ENCODE measurements at places on chromosomes 6 and 20.
A peak's percentile ranks its signal among the peaks of the same experiment; 100 is the strongest.

- DNase-seq, result no peak
These were observed 60.5 kb downstream of the MTHFD1L start for GRCh38 chr6:150925976-150926375.

- no peak for DNase-seq
These were observed 18.3 kb downstream of the HIVEP2 start for GRCh38 chr6:142926494-142927270.

DNA sequence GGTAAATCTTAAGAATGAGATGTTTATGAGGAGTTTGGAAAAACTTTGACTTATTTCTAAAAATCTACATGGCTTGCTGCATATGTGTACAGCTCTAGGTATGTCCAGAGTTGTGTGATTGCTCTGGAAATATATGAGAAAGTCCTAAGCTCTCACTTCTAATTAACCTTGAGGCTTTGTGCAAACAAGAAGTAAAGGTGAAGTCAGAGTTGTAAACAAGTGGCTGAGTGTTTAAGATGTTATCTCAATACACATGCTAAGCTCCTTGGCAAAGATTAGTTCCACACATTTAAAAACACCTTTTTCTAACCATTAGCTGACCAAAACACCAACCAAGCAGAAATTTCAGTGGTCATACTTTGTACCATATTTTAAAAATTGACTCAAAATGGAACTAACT is 684.2 kb downstream of the HTR1B start:
- no peak for DNase-seq

- DNase-seq, result no peak
These were observed 13.5 kb downstream of the EYA4 start for GRCh38 chr6:133254552-133255228.

- no peak for DNase-seq
These were observed 3.1 kb upstream of the CCM2L start for GRCh38 chr20:32006841-32007786.

DNA sequence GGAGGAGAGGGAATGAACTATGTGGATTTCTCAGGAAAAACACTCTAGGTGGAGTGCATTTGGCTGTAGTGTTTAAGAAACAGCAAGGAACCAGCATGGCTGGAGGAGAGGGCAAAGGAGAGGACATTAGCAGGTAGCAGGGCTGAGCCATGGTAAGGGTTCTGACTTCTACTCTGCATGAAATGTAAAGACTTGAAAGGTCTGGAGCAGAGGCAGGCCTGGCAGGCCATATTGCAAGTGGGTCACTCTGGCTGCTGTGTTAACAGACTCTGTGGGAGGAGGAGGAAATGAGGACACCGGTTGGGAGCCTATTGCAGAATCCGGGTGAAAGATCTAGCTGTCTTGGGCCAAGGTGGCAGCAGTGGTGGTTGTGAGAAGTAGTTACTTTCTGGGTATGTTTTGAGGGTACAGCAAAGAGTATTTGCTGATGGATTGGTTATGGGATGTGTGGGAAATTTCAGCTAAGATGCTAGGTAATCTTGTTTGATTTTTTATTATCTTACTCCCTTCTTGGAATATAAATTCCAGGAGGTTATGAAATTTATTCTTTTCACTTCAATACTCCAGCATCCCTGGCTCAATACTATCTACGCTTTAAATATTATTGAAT is 115.9 kb upstream of the BCLAF1 start:
- DNase-seq, result no peak

GRCh38 chr20:24393903-24394302 is 75.5 kb upstream of the SYNDIG1 start:
- no peak for DNase-seq

- no peak for DNase-seq
These were observed 117.5 kb downstream of the PLCB4 start for GRCh38 chr20:9186396-9186795.

DNA sequence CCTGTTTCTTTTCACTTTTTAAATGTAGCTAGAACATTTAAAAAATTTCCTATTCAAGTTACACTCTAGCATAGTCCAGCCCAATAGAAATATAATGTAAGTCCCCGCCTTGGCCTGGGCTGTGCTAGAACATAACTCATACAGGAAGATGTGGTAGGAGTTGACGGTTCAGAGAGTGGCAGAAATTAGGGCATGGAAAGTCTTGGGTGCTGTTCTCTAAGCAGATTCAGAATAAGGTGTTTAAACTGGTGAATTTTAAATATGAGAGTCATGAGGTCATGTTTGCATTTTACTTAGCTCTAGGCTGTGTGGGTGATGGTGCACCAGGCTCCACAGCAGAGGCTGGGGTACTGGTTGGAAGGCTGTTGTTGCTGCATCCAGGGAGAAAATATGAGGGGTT is 256.5 kb downstream of the FARS2 start:
- peak; percentile 19 for DNase-seq

DNA sequence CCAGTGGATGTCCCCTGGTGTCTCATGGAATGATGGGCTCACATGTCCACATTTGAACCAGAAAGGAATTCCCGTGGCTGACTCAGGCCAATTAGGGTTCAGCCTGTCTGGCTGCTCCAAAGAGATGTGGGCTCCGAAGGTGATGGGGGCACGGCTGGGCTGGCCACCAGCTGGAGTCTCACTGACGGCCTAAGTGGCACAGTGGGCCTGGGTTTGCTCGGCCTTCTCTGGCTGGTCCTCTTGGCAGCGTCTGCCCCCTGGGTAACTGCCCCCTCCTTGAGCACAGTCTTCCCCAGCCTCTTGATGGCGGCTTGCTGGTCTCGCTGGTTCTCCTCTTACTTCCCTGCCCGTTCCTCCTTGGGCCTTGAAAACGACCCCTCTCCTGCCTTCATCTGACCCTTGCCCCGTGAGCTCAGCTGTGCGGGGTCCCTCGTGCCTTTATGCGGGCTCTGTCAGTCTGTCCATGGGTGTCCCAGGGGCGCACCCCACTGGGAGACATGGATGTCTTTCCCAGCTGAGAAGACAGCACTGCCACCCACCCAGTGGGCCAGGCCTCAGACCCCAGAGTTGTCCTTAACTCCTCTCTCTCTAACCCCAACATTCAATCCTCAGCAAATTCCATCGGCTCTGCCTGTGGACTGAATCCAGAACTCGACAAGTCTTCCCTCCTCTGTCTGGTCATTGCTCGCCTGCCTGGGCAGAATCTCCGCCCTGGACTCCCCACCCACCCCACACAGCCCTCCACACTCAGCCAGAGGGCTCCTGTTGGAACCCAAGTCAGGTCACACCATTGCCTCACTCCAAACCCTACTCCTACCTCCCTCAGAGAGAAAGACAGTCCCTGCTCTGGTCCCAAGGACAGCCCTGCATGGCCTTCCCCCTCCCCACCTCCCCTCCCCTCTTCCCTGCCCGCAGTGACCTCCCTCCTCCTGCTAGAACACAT is 78.7 kb downstream of the CEBPB start:
- DNase-seq, result no peak

DNA sequence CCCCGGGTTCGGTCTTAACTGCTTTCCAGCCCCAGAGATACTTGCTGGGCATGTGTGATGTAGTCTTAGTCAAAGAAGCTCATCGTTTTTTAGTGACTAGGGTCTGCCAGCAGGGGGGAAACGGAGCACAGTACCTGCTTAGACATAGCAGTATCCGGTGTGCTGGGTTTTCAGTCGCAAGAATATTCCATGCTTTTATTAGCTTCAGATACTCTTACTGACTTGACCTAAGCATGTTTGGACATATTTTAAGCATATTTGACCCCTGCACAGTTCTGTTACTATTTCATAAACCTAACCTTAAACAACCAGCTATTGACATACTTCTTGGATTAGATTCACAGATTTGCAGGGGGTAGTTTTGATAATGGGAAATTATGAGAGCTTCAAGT is 3.0 kb downstream of the E2F3 start:
- DNase-seq, result no peak

DNA sequence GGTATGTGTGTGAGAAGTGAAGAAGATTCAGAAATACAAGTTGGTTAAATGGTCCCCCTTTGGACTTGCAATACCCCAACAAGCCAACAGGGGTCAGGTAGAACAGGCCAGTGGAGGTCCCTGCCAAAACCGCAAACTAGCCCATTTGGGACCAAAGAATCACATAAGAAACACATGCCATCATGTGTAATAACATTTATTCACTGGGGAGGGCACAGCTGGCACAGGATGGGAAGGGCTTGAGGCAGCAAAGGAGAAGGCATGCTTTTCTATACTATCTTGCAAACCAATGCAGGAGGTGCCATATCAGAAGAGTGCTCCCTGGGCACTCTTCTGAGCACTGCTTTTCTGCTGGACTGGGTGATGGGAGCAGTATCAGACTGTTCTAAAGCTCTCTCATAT is 116.1 kb upstream of the TRAF3IP2 start:
- DNase-seq, result no peak

- no peak for DNase-seq
These were observed 30.6 kb downstream of the HIVEP2 start for GRCh38 chr6:142914369-142914768.

GRCh38 chr20:40481337-40481736 is 207.7 kb downstream of the MAFB start:
- DNase-seq, result no peak

DNA sequence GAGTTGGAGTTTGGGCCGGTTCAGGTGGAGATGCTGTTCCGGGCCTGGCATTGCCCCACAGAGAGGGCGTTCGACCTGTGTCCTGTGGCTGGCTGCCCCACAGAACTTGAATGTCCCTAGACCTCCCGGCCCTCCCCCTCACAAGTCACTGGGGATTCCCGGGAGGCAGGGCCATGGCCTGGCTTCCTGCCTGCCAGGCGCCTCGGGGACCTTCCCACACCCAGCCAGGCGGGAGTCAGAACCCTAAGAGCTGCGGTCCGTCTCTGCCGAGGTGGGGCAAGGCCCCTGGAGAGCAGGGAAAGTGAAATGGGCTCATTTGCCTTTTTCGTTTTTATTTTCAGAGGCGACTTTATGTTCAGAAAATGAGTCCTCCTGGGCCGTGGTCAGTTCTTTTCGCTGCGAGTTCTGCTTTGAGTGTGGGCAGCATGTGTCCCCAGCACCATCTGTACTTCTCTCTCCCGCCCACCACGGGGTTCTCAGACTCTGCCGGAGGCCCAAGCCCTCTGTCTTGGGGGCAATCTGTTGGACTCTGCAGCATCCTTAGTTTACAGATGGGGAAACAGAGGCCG is 8.5 kb downstream of the RBM38 start:
- no peak for DNase-seq

DNA sequence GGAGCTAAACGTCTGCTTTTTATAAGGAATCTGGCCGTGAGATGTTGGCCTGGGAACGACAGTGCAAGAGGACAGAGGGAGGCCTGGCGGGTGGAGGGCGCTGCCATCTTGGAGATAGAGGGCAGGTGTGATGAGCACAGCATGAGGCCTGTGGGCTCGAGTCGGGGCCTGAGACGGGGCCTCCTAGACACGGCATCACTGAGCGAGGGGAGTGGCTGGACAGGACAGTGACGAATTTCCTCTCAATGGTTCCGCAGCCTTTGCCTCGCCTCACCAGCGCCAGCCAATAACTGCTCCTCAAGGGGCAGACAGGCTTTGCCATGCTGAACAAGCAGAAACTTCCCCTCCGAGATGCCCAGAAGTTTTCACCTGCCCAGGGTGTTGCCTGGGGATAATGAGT is 376.7 kb downstream of the THBS2 start:
- DNase-seq, result no peak

DNA sequence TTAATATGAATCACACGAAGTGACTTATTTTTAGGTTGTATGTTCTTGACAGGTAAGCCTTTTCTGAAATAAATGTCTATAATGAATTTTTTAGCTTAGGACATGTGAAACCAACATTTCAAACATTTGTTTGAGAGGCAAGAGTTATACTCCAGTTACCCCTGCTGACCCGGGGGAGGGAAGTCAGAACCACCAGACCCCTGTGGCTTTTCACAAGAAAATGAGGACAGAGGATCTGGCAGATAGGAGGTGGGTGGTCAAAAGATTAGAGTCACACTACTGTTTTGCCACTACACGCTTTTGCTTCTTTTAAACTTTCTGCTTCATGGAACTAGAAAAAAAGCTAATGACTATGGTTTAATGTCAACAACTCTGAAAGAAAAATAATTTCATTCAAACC is 27.5 kb upstream of the ADGRF4 start:
- DNase-seq, result no peak

GRCh38 chr6:156775717-156776116 is 1.5 kb upstream of the ARID1B start:
- no peak for DNase-seq

GRCh38 chr6:25064006-25064405 is 128.2 kb upstream of the RIPOR2 start:
- no peak for DNase-seq

DNA sequence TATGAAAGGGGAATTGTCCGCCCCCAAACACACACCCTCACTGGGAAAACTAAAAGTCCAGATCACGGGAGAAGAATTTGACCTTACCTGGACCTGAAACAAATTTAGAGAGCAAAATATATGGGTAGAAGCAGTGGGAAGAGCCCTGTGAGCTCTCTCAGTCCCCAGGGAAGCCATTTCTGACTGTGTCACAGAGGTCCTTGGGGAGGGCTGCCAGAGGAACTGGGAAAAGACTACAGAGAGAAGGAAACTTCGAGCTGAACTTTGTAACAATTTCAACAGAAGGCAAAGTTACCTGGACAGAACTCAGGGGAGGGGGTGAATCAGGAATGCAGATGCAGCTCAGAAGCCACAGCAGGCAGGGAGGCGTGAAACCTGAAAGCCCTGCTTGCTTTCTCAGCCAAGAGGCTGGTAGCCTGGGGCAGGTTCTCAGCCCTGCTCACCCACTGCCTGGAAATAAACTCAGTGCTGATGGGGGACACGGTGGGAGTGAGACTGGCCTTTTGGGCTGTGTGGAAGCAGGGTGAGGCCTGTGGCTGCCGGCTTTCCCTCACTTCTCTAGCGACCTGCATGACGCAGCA is 163.8 kb downstream of the TMEM200A start:
- no peak for DNase-seq

GRCh38 chr6:107532706-107533105 is 42.8 kb downstream of the SOBP start:
- no peak for DNase-seq

- DNase-seq, result no peak
These were observed 332.1 kb downstream of the UTRN start for GRCh38 chr6:144617191-144617590.

DNA sequence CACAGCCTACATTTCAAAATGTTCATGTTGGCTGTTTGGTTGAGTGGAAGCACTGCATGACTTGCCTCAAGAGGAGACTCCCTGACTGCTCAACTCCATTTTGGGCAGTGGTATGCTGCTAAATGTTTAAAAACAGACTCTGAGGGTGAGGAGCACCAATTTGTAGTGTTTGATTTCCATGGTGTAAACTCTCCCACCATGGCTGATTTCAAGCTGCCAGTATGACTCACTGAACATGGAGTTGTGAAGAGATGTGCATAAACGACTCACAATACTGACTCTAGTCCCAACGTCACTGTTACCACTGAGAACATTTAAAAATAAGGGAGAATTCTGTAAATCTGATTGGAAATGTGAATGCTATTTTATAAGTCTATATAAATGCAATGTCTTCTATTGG is 70.4 kb downstream of the BACH2 start:
- DNase-seq, result no peak

DNA sequence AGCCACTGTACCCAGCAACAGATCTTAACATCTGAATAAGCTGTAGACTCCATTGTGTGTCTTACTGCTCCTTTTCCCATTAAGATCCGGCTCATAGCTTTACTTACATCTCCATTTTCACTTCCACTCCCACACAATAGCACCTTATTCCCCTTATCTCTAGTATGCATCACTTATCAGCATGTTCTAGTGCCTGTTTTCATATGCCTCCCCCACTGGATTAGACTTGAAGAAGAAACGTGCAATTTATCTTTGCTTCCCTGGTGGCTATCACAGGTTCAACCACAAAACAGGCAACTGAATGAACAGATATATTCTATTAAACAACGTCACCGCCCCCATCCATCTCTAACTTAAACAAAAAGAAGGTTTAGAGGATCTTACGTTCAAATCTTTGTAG is 12.1 kb downstream of the SSR1 start:
- DNase-seq, result no peak

- no peak for DNase-seq
These were observed 185.9 kb downstream of the UST start for GRCh38 chr6:148932731-148933130.
